Glutamatergic neuron (in vitro differentiated cells): ENCODE measurements at places on chromosomes 2 and 18.

DNA sequence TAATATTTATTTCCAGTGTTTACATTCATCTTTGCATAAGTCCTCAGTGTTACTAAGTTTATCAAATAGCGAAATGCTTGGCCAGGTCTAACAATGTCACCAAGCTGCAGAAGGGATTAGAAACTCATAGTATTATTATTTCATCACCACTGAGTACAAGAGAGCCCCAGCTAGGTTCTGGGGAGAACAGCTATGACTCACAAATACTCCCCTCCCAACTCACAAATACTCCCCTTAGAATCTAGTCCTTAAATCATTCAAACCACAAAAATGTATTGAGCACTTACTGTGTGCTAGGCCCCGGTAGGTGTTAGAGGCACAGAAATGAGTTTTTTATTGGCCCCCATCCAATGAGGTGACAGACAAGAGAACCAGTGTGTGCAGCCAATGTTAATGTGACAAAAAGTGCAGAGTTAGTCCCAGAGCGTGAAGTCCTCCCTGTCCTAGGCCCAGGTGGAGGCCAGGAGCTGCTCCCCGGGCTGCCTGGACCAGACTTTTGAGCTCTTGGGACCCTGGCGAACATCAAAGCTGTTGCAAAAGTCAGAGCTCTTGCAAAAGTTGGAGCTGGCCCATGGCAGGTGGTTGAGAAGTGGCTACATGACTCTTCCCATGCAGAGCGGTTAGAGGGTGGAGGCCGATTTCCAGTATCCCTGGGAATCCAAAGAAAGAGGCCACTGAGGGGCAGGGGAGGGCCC is 9.8 kb downstream of the STEAP3 start:
- DNase-seq: no peak

- DNase-seq: no peak
These were observed 58.8 kb downstream of the PRKRA start for GRCh38 chr2:178392215-178392614.

DNA sequence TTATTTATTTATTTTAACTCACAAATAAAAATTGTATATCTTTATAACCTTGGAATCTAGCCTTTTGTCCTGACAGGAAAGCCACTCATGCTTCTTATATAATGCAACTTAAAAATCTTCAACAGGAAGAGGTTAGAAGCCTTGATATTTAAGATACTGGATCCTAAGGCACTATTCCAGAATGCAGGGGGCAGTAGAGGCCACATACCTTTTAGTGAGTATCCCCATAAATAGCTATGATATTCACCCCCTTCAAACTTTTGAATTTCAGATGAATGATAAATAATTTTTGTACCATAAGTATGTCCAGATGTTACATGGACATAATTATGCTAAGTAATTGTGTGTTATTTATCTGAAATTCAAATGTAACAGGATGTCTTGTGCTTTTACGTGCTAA is 592.7 kb upstream of the VRK2 start:
- no peak for DNase-seq

DNA sequence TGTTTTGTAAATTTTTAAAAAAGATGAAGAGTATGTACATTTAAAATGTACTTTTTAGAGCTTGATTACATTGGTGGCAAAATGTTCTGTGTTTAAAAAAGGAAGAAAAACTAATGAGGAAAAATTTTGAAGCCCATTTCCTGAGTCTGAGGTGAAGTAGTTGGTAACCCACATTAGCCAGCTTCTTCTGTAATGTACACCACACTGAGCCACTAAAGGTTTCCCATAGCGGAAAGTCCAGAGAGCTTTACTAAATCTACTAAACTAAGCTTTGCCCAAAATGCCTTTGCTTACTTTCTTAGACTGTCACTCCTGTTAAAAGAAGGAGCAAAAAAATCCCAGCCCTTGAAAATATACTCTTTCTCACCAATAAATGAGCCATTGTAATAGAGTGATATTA is 804.8 kb upstream of the ZEB2 start:
- DNase-seq: no peak

DNA sequence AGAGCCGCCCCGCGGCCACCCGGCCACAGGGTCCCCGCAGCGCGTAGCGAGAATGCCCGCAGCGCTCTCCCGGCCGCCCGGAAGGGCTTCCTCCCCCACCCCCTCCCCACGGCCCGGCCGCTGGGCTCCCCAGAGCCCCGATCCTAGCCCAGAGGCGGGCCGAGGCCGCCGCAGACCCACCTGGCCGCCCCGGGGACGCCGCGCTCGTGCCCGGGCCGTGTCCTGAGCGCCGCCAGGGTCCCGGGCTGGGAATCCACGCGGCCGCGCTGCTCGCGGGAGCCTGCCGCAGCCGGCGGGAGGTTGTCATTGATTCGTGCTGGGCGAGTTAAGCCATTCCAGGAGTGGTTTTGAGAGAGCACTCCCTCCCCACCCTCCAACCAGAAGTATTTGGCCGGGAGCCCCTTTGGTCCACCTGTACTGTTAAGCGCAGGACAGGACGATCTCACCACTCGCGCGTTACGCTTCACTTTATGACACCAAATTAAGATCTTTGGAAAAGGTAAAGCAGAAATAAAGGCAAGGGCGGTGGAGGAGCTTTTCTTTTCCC is 206.4 kb upstream of the SMAD2 start:
- no peak for DNase-seq

DNA sequence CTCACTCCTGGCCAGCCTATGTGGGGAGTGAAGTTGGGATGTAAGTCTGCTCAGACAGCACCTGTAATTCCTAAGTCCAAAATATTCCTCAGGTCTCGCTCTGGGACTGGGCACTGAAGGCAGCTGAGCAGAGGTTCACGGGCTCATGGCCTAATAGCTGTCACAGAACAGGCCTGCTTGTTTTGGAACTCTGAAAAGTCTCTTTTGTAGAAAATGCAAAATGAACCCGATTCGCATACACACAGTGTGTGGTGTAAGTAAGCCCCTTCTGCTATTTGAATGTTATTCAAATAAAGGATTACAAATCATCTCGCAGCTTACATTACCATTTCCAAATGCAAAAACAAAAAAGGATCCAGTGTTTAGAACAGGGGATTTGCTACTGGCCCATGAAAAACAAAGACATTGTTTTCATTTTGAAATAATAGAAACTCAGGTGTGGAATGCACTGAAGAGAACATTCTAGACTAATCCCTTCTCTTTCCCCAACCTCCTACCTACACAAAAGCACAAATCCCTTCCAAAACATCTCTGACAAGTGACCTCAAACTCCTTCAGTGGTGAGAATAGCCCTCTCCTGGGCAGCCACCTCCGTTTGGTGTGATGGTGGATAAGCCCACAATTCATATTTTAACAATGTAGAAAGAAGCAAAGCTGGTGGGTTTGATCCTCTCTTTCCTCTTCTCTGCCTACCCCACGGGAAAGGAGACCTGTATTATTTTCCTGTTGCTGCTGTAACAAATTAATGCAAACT is 118.3 kb upstream of the NCK2 start:
- DNase-seq: no peak

DNA sequence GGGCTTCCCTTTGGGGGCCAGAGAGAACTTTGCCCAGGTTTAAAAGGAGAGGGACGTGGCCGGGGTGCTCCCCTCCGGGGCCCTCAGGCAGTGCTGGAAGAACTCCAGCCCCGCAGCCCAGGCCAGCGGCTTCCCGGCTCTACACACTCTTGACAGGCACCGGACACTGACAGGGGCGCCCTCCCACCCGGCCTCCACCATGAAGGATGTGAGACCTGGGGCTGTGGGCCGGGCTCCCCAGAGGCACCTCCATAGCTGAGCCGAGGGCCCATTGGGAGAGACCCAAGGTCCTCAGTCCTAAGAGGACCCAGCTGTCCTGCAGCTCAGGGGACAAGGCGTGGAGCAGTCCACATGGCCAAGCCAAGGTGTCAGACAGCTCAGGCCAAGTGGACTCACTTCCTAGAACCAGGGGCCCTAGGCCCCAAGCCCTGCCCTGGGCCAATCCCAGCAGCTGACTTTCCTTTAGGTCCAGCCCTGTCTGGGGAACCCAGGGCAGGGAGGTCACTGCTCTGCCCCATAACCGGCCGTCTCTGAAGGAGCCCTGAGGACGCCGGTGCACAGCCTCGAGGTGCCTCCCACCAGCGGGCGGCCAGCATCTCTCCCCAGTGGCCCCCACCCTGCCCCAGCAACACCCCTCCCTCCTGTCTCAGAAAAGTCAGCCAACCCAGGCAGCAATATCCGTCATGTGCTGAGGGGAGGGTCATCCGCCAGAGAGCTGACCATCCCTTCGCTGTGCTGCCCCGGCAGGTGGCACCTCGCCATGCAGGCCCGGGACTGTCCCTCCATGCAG is 51.8 kb downstream of the BIN1 start:
- peak; percentile 15 for DNase-seq

DNA sequence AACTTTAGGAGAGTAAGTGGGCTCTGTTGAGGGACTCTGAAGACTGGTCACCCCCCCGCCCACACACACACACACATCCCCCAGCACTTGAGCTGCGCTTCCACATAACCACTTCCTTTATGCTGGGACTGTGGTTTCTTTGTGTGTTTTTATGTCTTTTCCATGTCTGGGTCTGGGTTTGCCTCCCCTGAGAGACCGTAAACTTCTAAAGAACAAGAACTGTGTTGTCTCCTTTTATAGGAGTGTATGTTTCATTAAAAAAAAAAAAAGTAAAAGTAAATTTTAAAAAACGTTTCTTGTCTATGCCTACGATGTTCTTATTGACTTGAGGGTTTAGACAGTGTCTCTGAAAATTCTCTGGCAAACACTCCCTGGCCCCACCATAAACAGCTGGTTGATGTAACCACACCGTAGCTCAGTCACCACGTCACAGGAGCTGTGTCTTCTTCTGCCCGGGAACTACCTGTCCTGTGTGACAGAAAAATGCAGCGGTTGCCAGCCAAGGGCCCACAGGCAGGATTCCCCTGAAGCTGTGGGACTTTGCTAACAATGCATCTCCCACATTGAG is 68.0 kb downstream of the KLHL29 start:
- no peak for DNase-seq

- DNase-seq: no peak
These were observed 796 bp downstream of the RFTN2 start for GRCh38 chr2:197674591-197674990.

GRCh38 chr2:210798180-210798579 is 241.8 kb downstream of the CPS1 start:
- DNase-seq: no peak

GRCh38 chr2:18871430-18871829 is 282.1 kb upstream of the NT5C1B start:
- no peak for DNase-seq

GRCh38 chr2:202140522-202141252 is 67.6 kb downstream of the KIAA2012 start:
- DNase-seq: no peak

GRCh38 chr2:95048825-95049682 is 23.5 kb downstream of the MAL start:
- DNase-seq: no peak

DNA sequence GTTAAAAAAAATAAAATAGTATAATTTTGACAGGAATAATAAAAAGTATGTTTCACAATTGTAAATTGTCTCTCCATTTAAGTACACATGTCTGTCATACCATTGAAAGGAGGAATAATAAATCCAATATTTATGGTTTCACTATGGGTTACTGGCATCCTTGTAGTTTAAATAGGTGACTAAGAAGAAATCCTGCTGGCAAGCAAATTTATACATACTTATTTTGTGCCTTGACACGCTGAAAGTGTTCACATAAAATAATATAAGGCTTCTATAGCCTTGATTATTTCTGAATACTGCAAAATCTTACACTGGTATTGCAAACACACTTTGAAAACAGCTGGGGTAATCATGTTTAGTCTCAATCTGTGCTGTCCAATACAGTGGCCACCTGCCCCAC is 138.3 kb upstream of the ETAA1 start:
- no peak for DNase-seq

DNA sequence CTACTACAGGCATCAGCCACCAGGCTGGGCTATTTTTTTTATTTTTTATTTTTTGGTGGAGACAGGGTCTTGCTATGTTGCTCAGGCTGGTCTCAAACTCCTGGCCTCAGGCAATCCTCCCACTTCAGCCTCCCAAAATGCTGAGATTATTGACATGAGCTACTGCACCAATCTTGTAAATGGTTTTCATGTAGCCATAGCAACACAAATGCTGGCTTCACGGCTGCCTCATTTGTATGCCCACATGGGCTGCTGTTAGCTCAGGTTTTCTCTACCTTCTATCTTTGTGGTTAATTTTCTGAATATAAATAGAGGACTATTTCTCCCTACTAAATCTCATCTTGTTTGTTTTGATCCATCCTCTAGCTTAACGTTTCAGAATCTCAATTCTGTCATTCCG is 58.2 kb downstream of the PLEKHM3 start:
- no peak for DNase-seq

DNA sequence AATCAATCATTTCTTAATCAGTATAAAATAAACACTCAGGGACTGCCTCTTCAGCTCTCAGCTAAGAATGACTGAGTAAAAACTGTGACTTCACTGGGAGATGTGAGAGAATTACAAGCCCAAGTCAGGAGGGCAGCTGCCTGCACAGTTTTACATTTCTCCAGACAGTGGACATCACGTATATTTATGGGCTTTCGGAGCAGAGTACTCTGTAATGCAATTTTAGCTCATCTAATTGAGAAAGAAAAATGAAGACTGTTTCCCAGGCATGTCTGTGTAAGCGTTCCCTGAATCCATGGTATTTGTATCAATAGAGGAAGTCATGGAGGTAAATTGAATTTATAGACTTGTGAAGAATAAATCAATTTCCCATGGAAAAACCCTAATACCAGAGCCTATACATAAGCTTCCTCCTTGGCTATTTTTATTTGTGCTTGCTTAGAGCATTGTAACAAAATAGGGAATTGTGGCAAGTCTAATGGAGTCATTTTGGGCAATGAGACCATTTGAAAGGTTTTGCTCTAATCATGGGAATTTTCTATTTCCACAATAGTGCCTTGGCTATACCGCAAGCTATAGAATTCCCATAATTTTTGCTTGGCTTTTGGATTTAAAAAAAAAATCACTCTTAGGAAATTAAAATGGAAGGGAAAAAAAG is 87.2 kb downstream of the SLC5A7 start:
- no peak for DNase-seq
